ENCODE measurements at places on chromosomes 4 and X.

GRCh38 chr4:123339507-123340380 lies 56.9 kb upstream of the SPRY1 start:
- DNase-seq: no peak

DNA sequence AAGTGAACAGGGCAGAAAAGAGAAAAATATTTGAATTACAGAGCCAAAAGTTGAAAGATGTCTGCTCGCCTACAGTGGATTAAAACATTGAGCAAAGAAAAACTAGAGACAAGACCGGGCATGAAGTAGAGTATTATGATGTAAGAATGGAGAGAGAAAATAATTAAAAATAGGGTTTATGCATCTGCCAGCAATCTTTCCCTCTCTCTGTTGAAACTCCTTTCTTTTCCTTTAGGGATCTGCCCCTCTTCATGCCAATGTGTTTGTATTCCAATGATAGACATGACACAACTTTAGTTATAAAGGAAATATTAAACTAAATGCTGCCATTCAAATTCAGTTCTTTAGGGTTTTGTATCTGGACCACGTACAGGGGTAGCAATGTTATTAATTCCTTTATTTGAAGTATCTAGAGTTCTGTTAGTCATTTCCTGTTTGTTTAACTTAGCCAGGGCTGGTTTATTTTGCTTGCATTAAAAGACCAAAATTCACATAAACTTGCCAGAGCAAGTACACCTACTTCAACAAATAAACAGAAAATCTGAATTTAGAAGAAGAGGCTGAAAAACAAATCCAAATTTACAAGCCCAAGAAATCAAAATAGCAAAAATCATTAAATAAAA lies 202.6 kb downstream of the SPOCK3 start:
- peak; percentile 20 for DNase-seq

- DNase-seq: peak; percentile 90
Observed at GRCh38 chr4:84870398-84871163, 95.9 kb downstream of the WDFY3 start.

- peak; percentile 40 for DNase-seq
Observed at GRCh38 chrX:109855501-109855900, 122.4 kb upstream of the ACSL4 start.

DNA sequence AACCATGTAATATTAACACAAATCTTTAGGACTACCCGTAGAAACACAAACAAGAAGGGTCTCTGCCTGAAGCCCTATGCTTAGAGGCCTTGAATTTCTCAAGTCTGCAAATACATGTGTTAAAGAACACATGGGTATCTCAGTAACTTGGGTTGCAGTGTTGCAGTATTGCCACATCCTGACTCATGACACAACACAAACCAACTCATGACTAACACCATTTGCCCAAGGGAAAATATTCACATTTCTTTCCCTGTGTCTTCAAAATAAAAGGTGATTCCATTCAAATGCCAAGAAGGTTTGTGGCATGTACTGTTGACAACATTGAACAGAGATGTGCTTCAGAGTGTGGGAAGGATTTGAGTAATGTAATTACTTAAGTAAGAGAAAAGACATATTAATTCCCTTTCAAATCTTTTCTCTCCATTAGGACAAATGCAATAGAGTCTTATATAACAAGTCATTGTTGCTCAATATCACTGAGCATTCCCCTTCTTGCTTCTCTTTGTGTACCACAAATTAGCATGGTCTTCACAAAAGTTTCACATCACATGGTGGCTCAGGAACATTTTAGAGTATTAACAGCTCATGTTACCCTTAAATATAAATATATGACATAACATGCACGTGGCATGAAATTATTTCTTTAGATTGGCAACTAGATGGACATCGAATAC lies 487.1 kb downstream of the STPG2 start:
- DNase-seq: no peak

GRCh38 chr4:3322059-3322550 lies 29.3 kb downstream of the RGS12 start:
- no peak for DNase-seq

- DNase-seq: peak; percentile 85
Observed at GRCh38 chrX:154398668-154399526, 720 bp downstream of the RPL10 start.

- no peak for DNase-seq
Observed at GRCh38 chr4:62194342-62194741, 994.2 kb downstream of the ADGRL3 start.

- DNase-seq: no peak
Observed at GRCh38 chr4:187188741-187189140, 465.1 kb upstream of the FAT1 start.
